ENCODE measurements at places on chromosomes 11 and 22.

DNA sequence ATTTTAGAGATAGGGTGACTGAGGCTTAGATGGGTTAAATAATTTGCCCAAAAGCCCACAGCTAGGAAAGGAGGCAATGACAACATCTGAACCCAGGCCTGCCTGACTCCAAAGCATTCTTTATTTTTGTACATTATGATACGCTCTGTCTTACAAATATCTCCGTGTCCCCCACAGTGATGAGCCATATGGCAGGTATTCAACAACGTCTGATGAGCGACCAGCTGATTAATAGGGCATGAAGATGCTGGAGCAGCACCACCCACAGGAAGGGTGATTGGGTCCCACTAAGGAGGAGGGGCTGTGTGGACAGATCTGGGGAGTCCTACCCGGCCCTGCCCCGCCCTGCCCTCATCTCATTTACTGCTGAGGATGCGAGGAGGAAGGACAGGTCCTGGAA lies 380.6 kb downstream of the CADM1 start:
- DNase-seq: no peak

DNA sequence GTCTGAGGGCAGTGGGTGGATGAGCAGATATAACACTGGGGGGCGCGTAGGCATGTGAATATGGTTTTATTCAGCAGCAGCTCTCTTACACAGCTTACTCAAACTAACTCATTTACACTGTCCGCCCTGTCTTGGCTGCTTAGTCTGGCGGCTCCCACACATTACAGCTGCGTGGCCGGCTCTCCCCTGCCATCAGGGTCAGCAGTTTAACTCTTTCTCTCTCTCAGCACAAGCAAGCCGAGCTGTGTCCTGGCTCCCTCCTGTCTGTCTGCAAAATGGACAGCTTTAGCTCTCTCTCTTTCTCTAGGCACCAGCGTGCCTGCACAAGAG lies 1310.1 kb upstream of the RAG2 start:
- no peak for DNase-seq

GRCh38 chr22:39017596-39018365 lies 3.1 kb upstream of the APOBEC3D start:
- no peak for DNase-seq

DNA sequence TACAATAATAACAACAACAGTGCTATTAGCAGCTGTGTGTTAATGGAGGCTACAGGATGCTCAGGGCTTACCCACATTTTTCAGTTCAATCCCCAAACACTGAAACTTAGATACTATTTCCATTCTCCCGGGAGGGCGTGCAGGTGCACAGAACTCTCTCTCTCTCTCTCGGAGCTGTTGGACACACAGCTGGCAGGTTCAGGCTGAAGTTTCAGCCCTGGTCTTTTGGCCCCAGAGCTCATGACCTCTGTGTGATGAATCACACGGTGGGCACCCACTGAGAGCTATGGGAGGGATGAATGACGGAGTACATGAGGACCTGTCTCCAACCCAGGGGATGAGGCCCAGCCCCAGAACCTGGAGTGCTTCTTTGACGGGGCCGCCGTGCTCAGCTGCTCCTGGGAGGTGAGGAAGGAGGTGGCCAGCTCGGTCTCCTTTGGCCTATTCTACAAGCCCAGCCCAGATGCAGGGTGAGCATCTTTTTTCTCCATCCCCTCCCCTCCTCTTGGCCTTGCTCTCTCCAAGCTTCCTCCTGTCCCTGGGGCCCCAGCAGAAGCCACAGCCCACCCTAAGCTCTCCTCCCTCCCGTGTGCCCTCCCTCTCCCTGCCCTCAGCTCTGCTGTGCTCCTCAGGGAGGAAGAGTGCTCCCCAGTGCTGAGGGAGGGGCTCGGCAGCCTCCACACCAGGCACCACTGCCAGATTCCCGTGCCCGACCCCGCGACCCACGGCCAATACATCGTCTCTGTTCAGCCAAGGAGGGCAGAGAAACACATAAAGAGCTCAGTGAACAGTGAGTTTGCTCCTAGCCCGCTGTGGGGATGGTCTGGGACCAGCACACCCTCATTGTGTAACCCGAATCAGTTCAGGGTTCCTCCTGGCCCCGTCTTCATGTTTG lies 16.9 kb downstream of the CSF2RB start:
- DNase-seq: no peak

DNA sequence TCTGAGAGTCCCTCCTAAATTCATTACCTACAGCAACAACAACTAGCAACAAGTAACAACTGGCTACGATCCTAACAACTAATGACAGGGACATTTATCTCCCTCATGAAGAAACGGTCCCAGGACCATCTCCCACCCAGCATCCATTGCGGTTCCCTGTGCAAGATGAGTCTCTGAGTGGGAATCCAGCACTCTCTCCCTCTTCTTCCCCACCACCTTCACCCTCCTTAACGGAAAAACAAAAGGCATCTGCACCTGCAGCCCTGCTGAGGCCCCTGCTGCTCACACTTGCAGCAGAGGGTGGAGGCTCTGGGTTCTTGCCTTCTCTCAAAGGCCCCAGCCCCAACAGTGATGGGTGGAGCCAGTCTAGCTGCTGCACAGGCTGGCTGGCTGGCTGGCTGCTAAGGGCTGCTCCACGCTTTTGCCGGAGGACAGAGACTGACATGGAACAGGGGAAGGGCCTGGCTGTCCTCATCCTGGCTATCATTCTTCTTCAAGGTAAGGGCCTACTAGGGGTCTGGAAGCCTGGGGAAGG lies at the start of gene CD3G:
TSS of gene CD3G (plus strand) at position 364 of the 535 bp plus-strand sequence. CDS start at position 444, 80 bp downstream.
- no peak for DNase-seq

- peak; percentile 15 for DNase-seq
These were observed 9.3 kb downstream of the TFIP11 start for GRCh38 chr22:26502688-26503561.

GRCh38 chr22:21736948-21737347 lies 1.4 kb upstream of the YPEL1 start:
- DNase-seq: no peak

- no peak for DNase-seq
These were observed 7.3 kb downstream of the CERK start for GRCh38 chr22:46730568-46731245.

DNA sequence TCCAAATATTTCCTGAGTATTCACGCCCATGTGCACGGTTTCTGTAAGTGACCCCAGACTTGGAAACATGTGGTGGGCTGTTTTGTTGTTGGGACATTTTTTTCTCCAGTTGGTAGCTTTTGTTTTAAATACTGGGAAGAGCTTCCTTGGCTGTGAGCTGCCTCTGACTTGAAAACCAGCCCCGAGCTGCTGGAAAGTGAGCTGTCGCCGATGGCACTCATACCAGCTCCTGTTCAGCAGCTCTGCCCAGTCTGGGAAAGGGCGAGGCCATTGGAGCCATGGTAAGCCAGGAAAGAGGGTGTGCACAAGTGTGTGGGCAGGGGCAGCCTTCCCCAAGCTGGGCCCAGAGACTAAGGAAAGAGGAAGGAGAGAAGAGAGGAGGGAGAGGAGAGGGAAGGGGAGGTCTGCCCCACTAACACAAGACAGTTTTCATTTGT lies 3.2 kb upstream of the FLI1 start:
- DNase-seq: no peak

- no peak for DNase-seq
These were observed 6.8 kb downstream of the SLN start for GRCh38 chr11:107705027-107705426.

GRCh38 chr11:33135216-33135615 lies 26.1 kb downstream of the CSTF3 start:
- no peak for DNase-seq

GRCh38 chr11:64230985-64231365 lies 627 bp downstream of the DNAJC4 start:
- DNase-seq: no peak

- no peak for DNase-seq
These were observed 61.1 kb downstream of the INSC start for GRCh38 chr11:15175831-15176230.

DNA sequence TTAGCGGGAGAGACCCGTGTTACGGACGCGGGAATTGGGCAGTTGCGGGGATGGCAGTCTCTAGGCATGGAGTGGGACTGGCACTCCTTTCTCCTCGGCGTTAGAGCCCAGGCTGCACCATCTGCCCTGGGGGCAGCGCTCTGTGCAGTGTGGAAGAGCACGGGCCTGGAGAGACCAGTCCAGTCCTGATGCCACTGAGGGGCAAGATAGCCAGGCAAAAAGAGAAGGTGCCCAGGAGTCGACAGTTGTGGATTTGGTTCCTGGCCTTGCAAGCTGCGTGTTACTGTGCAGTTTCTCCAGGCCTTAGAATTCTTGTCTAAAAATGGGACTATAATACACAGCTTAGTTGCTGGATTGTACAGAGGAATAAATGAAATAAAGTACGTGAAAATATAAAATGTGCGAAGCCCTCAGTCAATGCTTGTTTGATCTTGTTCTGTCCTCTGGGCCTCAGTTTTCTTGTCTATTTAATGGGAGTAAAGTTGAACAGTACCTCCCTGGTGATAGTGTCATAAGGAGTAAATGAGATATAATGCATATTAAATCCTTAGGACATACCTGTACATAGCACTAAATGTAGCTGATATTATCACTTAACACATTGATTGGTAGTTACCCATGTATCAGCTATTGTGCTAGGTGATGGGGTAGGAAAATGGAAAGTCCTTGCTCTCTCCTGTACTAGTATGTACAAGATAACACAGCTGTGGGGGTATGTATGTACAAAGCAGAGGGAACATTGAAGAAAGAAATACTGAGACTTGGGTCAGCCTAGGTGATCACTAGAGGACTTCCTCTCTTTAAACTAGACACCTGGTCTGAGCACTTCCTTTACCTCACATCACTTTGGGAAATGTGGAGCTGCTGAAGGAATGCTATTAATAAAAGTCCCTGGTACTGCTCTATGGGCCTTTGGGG lies 1.2 kb downstream of the ATXN10 start:
- DNase-seq: no peak

DNA sequence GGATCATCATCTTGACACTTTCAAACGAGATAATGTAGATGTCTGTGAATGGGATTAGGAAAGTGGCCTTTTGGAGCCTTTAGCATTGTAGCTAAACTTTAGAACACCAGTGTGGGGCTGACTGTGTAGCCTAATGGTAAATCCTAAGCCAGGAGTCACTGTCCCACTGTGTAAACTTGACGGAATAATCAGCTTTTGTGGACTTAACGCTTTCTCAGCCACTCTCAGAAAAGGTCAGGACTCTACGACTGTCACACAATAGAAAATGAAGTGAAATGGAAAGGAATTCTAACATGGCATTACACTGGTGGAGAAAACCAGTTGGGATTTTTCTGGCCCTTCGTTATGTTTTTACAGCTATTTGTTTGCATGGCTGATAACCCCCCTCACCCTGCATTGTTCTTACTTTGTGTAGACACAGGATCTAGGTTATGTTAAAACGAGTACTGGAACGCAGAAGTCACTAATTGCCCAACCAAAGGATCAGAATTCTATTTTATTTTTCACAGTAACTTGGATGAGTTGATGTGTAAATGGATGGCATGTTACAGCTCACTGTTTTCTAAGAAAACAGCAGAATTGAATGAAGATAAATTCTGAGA lies 22.0 kb upstream of the GRAMD1B start:
- DNase-seq: no peak

DNA sequence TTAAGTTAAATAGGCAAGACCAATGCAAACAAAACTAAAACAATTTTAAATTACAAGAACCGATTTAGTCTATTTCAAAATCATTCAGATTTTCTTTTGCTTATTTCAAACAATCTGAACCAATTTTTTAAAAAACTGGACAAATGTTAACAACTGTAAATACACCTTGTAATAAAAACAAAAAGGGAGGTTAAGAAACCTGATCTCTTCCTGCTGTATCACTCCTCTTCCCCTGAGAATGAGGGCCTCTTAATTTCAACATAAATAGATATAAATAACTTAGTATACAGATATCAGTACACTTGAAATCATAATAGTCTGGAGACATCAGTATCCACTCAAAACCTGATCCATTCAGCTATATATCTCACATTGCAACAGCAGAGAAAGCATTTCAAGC lies 346.6 kb downstream of the TTC28 start:
- no peak for DNase-seq

DNA sequence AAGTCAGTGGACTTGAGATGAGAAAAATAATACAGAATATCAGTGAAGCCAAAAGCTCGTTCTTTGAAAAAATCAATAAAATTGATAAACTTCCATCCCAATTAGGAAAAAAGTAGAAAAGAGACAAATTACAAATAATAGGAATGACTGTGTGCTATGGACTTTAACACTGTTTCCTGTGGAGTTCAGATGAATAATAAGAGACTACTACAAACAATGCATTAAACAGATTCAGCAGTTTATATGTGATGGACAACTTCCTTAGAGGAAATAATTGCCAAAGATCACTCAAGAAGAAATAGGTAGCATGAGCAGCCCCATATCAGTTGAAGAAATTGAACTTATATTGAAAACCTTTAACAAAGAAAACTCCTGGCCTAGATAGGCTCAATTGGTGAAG lies 99.7 kb downstream of the PPP6R3 start:
- DNase-seq: no peak

- DNase-seq: no peak
These were observed 32.2 kb upstream of the TEAD1 start for GRCh38 chr11:12642040-12642439.

DNA sequence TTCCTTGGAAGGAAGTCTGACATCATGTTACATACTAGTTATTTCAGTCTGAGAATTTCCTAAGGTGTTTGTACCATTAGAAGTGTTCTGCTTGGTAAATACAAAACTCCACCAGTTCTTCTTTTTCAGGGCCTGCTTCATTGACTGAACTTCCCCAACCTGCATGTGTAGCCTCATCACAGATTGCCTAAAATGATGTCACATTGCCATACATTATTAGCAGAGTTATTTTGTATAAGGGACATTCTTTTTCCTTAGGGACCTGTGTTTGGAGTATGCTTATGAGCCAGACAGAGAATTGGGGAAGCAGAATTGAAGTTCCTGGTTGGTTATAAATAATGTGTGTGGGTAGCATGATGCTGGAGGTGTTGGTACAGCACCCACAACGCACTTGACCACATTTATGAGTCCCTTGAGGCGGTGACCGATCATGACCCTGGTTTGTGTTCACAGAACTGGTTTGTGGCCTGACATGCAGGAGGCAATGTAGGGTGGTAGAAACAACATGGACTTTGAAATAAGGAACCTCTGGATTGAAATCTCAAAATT lies 16.4 kb upstream of the MMP7 start:
- no peak for DNase-seq

DNA sequence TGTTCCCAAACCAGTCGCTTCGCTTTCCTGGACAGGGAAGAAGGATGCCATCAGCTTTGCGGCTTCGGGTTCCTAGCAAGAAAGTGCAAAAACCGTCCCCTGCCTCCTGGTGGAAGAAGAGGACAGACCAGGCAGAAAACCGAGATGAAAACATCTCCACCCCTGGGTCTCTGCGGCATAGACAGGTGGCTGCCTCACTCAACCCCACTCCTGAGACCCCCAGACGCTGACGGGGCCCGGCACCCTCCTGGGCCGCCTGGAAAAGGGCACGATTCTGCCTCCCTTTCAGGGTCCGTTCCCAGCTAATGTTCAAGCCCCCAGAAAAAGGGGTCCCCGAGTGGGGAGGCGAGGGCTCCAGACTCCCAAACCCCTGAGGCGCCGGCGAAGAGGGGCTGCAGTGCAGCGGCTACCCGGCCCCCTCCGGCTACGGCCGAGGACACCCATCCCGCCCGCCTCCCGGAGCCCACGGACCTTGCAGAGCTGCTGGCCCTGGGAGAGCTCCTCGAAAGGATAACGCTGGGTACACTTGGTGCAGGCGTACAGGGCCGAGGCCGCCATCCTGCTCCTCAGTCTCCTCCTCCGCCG lies 569 bp downstream of the FAM76B start:
- DNase-seq: peak; percentile 26

- peak; percentile 33 for DNase-seq
These were observed 15.6 kb downstream of the SMC1B start for GRCh38 chr22:45397806-45398205.

Data from SHP77 (cell line).